Activated CD8-positive, alpha-beta memory T cell treated with anti-CD3 and anti-CD28 coated beads, Interleukin-2, amount 10 ng/mL, durations not matched to agents 7 days and 5 days (primary cell): ENCODE measurements at places on chromosomes 5 and 9. TPM values are rescaled to one million over a fixed set of nuclear protein-coding genes. Genes with fewer than 3 reads are reported as not detected.

DNA sequence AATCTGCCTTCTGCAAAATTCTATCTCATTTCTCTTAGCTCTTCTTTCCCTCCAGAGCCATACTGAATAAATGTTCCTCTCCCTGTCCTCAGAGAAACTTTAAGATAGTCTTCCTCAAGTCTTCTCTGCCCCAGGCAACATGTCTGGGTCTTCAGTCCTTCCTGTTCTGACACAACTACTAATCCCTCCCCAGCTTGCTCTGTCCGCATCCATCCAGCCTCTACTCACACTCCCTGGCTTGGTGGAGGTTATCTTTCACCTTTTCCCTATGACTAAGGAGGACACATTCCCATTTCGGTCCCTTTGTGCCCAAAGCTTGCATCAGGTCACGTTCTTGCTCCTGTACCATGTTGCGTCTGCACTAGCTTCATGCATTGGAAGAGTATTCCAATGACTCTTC is 143.3 kb downstream of the TTLL11 start:
- no peaks in the 10 kb centered on the region for H3K36me3 ChIP-seq
- H3K4me1 ChIP-seq = no peaks in the 10 kb centered on the region
- H3K4me3 ChIP-seq = no peak overlapping the region
- peaks cover 2% of the 10 kb centered on the region for H3K27me3 ChIP-seq
- H3K27ac ChIP-seq = no peak overlapping the region

DNA sequence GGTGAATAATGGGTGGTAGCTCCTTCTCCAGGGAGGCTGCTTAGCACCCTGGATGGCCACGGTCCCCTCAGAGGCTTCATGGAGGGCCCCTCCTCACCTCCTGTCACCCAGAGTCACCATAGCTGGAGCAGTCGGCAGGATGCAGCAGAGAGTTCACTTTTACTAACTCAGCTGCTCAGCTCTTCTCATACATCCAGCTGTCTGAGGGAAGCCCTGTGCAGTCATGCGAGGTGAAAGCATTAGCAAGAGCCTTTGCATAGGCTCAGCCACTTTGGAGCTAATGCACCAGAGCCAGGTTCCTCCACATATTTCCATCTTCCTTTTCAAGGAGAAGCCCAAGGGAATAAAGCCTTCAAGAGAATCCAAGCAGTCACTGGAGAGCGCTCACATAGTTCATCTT is 499.2 kb downstream of the BNC2 start:
- no peaks in the 10 kb centered on the region for H3K27me3 ChIP-seq
- no peaks in the 10 kb centered on the region for H3K36me3 ChIP-seq
- DNase-seq = no peak
- H3K27ac ChIP-seq = no peak overlapping the region
- H3K4me3 ChIP-seq = no peak overlapping the region

The SNCAIP gene
- not detected for total RNA-seq

The PHAX gene
- 47.1 TPM for total RNA-seq

GRCh38 chr9:135103001-135103446 is 15.6 kb downstream of the OLFM1 start:
- H3K27me3 ChIP-seq = peaks cover 26% of the 10 kb centered on the region
- no peaks in the 10 kb centered on the region for H3K36me3 ChIP-seq
- no peaks in the 10 kb centered on the region for H3K4me1 ChIP-seq
- H3K27ac ChIP-seq = no peak overlapping the region
- no peak for DNase-seq

- no peak overlapping the region for H3K27ac ChIP-seq
- no peaks in the 10 kb centered on the region for H3K27me3 ChIP-seq
- no peak overlapping the region for H3K4me3 ChIP-seq
- H3K4me1 ChIP-seq = peaks cover 2% of the 10 kb centered on the region
Measured at GRCh38 chr9:132647806-132648205, 22.0 kb downstream of the DDX31 start.

GRCh38 chr5:150600616-150601490 is 39.6 kb upstream of the SYNPO start:
- no peak for DNase-seq
- H3K4me3 ChIP-seq = no peak overlapping the region
- H3K27me3 ChIP-seq = no peaks in the 10 kb centered on the region
- H3K36me3 ChIP-seq = no peaks in the 10 kb centered on the region
- no peak overlapping the region for H3K27ac ChIP-seq

GRCh38 chr9:79250806-79251205 is 321.0 kb upstream of the TLE4 start:
- H3K4me3 ChIP-seq = no peak overlapping the region
- H3K4me1 ChIP-seq = no peaks in the 10 kb centered on the region
- no peak for DNase-seq
- H3K27me3 ChIP-seq = no peaks in the 10 kb centered on the region
- no peaks in the 10 kb centered on the region for H3K36me3 ChIP-seq

The CDX1 gene
- total RNA-seq = not detected

GRCh38 chr9:105426657-105427056 is 21.2 kb upstream of the FSD1L start:
- no peak overlapping the region for H3K4me3 ChIP-seq
- no peaks in the 10 kb centered on the region for H3K36me3 ChIP-seq
- no peak overlapping the region for H3K27ac ChIP-seq

DNA sequence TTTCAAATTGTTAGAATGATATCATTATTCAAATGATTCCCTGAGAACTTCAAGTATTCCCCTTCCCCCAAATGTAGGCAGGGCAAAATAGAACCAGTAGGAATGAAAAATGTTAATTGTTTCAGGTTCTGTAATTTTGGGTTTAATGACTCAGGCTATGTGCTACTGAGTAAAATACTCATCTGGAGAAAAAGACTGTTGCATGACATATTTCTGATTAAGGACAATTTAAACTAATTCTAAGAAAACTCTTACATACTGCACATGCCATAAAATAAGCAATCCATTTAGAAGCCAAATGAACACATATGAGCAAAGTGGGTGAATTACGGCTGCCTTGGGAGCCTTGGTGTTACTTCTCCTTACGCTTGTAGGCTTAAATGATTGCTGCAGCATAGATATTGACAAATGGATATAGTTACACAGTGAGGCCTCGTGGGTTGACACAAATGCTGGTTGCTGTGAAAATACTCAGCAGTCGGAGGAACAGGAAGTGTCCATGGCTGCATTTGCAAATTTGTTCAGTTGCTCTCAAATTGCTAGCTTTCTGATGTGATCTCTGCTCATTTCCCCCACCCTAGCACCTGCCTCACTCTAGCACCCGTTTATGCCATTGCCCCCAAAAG is 174.9 kb upstream of the DMAC1 start:
- H3K27me3 ChIP-seq = no peaks in the 10 kb centered on the region
- peaks cover 5% of the 10 kb centered on the region for H3K36me3 ChIP-seq
- peaks cover 44% of the 10 kb centered on the region for H3K4me1 ChIP-seq
- peak; percentile 46 for DNase-seq

- no peaks in the 10 kb centered on the region for H3K27me3 ChIP-seq
- no peak overlapping the region for H3K4me3 ChIP-seq
- no peaks in the 10 kb centered on the region for H3K4me1 ChIP-seq
- H3K27ac ChIP-seq = no peak overlapping the region
- DNase-seq = no peak
Measured at GRCh38 chr9:134494273-134494815, 147.3 kb upstream of the COL5A1 start.

DNA sequence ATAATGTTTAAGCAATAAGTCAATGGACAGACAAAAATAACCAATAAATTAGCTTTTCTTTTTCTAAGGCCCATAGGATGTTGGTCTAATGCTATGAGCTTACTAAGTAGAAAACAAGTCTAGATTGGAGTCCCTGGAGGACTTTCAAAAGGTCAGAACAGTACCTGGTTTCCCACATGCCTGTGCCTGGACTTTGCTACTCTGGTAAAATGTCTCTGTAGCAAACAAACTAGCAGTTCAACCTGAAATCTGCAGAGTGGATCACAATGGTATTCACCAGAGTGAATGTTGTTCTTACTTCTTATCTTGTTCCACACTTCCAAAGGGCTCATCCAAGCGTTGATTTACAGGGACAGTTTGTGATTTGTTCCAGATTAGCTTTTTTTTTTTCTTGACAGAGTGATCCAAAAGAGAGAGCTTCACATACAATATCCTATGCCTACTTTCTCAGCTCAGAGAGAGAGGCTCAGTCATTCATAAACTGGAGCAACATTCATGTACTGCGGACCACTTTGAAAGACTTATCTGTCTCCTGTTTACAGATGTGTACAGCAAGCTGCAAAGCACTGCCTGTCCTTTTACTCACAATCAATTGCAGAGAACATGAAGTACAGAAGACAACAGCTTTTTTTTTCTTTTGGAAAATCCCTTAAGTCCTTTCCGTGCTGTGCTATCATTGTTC is 466.1 kb downstream of the SPATA31D1 start:
- no peak overlapping the region for H3K27ac ChIP-seq
- no peaks in the 10 kb centered on the region for H3K27me3 ChIP-seq
- no peaks in the 10 kb centered on the region for H3K36me3 ChIP-seq
- no peak for DNase-seq

DNA sequence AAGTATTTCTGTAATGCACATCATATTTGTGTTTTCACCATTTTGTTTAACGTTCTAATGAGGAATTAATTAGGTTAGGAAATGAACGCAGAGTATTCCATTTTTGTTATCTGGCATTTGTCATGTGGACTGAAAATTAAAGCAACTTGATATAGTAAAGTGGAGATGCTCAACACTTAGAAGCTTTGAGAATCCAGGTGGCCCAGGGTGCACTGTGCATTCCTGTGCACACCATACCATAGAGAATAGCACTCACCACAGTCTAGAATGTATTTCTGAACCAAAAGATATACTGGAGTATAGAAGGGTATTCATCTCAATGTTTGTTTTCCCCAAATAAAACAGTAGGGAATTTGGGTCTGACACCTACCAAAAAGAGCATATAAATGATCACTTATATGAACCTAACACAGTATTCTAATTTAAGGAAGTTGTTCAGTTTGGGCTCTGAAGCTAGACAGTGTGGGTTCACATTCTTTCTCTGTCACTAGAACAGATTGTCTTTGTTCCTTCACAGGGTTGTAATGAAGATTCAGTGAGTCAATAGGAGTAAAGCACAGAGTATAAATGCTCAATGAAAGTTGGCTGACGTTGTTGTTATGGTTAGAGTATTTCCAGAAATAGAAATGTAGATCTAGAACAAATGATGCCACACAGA is 125.6 kb upstream of the DMRT1 start:
- no peaks in the 10 kb centered on the region for H3K4me1 ChIP-seq
- no peak overlapping the region for H3K27ac ChIP-seq

- no peaks in the 10 kb centered on the region for H3K27me3 ChIP-seq
- no peaks in the 10 kb centered on the region for H3K36me3 ChIP-seq
- H3K4me3 ChIP-seq = no peak overlapping the region
Measured at GRCh38 chr9:8053501-8053900, 253.9 kb upstream of the DMAC1 start.

The NKD2 gene
- total RNA-seq = 4.2 TPM

DNA sequence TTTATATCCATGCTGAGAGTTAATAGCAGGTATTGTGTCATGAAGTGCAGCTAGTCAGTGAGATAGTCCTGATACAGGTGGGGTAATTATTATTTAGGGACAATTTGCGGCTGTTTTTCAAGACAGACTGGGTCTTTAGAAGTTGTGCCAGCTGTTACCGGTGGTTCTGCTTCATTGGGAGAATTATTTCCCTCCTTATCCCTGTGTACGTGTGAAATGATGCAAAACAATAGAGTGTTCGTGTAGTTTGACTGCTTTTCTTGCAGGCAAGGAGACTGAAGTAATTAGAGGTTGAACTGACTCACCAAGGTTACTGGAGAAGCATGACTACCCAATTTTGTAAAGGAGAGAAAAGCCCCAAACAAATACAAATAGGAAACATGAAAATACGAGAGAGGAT is 101.7 kb downstream of the ARRDC3 start:
- H3K27ac ChIP-seq = peak overlapping the region; percentile 96
- peaks cover 21% of the 10 kb centered on the region for H3K36me3 ChIP-seq
- DNase-seq = no peak
- H3K4me3 ChIP-seq = no peak overlapping the region
- no peaks in the 10 kb centered on the region for H3K27me3 ChIP-seq

DNA sequence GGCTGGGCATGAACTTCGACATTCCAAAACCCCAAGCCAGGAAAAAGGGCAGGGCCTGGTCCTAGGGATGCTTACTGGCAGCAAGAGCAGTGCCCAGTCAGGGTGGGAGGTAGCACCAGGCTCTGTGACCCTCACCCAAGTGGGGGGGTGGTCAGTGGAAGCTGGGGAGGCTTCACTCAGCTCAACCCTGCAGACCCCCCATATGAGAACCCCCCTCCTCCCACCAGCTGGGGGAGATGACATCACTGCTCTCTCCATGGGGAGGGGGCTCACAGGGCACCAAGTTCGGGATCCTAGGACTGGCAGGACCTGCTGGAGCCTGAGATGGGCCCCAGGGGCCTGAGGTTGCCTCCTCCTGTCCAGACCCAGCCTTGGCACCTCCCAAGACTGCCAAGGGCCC is 4.7 kb downstream of the DNLZ start:
- no peak for DNase-seq
- no peak overlapping the region for H3K4me3 ChIP-seq

DNA sequence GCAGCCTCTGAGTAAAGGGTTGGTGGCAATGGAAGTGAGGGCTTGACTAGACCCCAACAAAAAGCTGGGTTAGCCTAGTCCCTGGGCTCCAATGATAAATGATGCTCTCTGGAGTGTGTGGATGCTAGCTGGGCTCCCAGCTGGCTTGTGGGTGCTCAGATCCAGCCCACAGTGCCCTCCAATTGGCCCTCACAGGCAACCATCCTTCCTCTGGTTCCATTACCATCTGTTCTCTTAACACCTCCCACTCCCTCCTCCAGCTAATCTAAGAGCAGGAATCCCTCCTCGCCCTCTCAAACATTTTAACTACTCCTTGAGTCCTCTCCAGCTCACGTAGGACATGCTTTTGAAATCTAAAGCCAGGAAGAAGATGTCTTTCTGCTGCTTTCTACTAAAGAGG is 25.2 kb upstream of the FRMD3 start:
- H3K4me1 ChIP-seq = no peaks in the 10 kb centered on the region
- H3K27me3 ChIP-seq = no peaks in the 10 kb centered on the region
- no peaks in the 10 kb centered on the region for H3K36me3 ChIP-seq
- no peak overlapping the region for H3K4me3 ChIP-seq

- no peak overlapping the region for H3K27ac ChIP-seq
- H3K36me3 ChIP-seq = peaks cover 3% of the 10 kb centered on the region
Measured at GRCh38 chr5:147751156-147751830, 31.2 kb downstream of the JAKMIP2 start.

The PAEP gene
- not detected for total RNA-seq

The OR1J2 gene
- not detected for total RNA-seq

- peaks cover 8% of the 10 kb centered on the region for H3K27me3 ChIP-seq
- H3K36me3 ChIP-seq = no peaks in the 10 kb centered on the region
- no peak for DNase-seq
Measured at GRCh38 chr5:6556089-6556801, 76.6 kb downstream of the NSUN2 start.
